ENCODE measurements at places on chromosomes 11 and 22.

DNA sequence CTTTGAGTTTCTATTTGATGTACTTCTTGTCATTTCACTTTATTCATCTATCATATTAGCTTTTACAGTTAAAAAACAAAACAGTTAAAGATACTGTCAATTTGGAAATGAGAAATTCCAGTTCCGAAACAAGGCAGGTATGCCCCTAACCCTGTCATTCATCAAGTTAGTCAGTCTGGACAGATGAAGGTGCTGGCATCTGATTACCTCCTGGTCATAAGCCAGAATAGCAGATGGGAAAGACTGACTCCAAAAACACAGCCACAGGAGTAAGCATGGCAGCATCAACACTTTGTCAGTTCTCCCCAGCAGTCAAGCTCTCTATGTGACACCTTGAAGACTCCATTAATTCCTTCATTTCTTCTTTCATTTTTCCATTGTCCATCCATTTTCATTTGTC lies 4.3 kb downstream of the LRRC51 start:
- no peak for DNase-seq

GRCh38 chr22:45188779-45189178 lies 25.1 kb downstream of the NUP50 start:
- no peak for DNase-seq

DNA sequence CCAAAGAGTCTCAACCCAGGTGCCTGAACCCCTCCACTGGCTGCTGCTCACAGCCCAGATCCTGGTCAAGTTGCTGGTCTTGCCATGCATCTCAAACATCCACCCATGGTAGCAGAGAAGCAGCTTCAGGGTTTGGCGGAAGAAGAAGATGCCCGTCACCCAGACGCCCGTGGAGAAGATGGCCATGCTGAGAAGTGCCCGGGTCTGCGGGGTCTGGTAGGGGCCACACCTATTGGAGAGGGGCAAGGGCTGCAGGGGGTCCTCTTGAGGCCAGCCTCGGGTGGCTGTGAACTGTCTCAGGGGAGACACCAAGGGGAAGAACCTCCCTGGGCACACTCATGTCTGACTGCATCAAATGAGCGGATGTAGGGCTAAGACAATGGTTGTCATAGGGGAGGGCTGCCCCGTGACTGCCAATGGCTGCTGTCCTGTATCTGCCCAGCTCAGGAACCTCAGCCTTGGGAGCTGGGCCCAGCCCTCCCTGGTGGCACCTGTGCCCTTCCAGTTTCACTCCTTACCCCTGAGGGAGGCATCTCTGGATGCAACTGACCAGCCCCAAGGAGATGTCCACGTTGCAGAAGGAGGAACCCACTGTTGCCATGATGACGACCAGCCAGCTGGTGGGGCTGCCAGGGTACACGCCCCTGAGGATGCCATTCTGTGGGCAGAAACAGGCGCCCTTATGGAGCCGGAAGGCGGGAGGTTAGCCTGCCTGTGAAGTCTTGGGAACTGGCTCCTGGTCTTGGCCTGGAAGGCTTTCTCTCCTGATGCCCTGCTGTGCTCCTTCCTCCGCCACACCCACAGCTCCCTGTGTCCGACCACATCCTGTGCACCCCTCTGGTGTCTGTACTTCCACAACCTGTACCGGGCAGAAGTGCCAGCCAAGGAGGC lies 1.2 kb downstream of the CPT1B start:
- no peak for DNase-seq

- no peak for DNase-seq
Measured at GRCh38 chr11:75537740-75538139, 12.0 kb upstream of the GDPD5 start.

DNA sequence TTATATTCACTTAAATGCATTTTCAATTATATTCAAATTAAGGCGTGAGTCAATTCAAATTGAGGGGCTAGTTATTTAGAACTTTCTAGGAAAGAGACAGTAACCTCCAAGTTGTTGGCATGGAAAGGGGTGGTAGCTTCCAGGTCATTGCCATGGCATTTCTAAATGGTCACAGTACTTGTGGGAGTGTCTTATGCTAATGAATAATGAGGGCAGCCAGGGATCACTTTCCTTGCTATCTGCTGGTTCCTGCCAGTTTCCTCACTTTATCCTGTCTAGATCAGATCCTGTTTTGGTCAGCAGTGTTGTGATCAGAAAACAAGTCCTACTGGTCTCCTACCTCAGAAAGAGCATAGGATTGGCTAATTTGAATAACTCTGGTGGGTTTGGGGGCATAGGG lies 21.8 kb upstream of the RNASEH2C start:
- no peak for DNase-seq

DNA sequence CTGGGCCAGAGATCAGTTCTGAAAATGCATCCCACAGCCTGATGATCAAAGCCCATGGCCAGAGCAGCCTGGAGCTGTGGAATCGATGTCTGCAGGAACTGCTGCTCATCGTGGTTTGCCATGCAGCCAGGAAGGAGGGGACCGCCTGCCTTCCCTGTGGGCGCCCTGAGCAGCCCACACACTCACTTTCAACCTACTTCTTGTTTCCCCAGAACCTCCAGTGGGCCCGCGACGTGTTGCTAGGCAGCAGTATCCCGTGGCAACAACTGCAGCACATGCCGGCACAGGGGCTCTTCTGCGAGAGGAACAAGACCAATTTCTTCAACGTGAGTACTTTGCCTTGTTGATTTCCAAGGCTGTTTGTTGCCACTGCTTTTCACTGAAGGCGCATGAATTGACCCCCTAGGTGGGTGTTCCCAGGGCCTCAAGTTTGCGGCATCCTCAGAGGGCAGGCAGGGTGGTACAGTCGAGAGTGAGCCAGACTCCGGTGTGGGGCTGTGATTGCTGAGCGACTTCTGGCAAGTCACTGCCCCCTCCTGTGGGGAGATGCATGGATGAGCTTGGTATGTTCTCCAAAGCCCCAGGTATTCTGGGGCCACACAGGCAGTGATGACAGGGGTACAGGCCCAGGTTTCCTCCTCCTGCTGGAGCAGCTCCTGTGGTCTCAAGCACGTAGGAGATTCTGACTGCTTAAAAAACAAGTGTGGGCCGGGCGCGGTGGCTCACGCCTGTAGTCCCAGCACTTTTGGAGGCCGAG lies 47.0 kb upstream of the SUSD2 start:
- DNase-seq = peak; percentile 65

GRCh38 chr11:72962084-72962483 lies 147.9 kb downstream of the ATG16L2 start:
- peak; percentile 78 for DNase-seq

DNA sequence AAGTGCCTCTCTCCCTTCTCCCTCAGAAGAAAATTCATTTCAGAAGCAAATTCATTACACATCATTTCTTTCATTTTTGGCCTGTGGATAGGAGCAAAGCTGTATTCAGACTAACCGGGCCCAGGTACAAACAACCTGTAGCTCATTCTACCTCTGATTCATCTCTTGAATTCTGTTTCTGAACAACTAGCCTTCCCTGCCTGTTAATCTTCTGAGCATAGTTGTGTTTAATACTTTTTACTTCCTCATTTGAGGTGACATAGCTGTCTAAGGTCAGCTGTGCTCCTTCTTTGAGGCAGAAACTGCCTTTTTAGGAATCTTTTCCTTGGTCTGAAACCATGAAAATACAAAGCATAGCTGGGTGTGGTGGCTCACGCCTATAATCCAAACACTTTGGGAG lies 12.6 kb upstream of the IL18BP start:
- DNase-seq = peak; percentile 34

DNA sequence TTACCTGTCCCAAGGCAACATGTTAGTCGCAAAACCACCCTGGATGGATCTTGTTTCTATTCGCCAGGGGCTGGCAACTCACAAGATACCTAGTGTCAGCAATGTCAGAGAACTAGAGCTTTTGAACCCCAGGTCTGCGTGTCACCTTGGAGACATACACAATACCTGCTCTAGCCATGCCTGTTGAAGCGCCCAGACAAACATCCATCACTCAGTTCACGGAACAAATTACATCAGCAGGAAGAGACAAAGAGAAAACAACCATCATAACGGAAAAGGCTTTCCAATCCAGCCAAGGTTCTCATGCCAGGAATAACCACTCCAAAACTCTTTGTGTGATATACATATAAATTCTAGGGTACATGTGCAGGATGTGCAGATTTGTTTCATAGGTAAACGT lies 2.2 kb downstream of the CD59 start:
- no peak for DNase-seq

DNA sequence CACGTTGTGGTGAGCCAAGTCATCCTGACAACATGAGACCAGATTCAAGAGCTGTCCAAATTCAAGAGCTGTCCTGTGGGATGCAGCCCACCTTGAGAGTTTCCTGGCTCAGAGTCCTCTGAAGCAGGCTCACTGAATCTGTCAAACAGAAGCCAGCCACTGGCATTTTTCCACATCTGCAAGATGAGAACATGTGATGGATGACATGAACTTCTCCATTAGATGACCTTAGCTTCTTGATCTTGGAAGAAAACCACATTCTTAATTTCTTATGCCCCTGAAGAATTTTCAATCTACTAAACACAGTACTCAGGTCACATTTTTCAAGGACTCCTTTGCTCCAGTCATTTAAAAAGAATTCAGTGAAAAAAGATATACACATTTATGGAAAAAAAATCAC lies 291.0 kb downstream of the GUCY1A2 start:
- no peak for DNase-seq

GRCh38 chr11:44750551-44751465 lies 24.0 kb downstream of the TSPAN18 start:
- DNase-seq = no peak

Data from suppressor macrophage treated with lipopolysaccharide for 1 hour (primary cell).